Fibroblast of skin of scalp (primary cell): ENCODE measurements at places on chromosomes 6 and 20.

DNA sequence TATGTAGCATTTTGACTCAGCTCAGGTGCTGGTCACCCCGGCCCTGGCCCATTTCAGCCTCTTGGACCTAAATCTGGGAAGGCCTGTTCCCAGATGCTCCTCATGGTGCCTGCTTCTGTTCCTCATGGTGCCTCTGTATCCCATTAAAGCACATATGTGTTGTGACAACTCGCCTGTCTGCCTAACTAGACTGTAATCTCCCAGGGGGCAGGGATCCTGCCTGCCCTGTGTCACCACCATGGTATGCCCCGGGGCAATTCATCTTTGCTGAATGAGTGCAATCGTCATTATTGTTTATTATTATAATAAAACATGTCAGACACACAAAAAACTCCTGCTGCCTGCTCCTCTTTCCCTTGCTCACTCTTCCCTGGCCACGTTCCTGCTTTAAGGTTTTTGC lies 62.0 kb downstream of the ZFP64 start:
- peak; percentile 58 for DNase-seq

GRCh38 chr6:166560222-166560621 lies 26.3 kb downstream of the RAMACL start:
- DNase-seq, result no peak

- DNase-seq, result peak; percentile 36
Observed at GRCh38 chr6:81751388-81752083, 945 bp downstream of the TENT5A start.

DNA sequence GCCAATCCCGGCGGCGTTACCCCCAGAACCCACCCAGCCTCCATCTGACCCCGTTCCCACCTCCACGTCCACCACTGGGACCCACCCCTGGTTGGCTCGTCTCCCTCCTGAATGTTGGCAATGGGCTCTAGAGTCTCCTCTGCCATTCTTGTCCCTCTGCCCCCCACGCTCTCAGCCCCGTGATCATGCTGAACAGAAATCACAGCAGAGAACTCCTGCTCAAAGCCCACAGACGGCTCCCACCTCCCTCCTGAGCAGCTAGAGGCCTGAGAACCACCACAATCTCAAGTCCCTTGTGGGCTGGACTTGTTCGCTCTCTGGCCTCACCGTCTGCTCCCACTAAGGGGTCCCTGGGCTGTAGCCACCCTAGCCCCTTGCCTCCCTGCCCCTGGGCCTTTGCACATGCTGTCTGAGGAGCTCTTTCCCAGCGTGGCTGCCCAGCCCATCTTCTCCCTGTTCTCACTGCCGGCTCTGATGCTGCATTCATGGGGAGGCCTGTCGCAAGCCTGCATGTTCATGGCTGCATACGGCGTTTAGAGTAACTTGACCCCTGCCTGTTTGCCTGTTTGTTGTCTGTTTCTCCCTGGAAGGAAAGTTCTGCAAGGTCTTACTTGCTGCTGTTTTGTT lies 11.2 kb upstream of the FRMD1 start:
- no peak for DNase-seq

- DNase-seq, result no peak
Observed at GRCh38 chr6:62229231-62229630, 56.8 kb downstream of the KHDRBS2 start.

DNA sequence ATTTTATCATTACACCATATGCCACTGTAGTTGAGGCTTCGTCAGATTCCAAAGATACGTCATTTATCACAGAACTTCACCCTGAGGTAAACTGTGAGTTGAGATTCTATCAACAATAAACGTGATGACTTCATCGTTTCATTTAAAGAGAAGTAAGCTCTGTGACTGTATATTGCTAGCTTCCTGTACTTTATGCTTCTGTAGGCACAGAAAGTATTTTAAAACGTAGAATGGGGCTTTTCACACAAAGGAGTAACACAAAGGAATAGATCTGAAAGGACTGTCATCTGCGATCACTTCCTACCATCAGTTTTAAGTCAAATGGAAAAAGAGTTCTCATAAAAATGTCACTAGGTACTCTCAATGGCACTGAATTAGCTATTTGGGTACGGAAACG lies 234.4 kb upstream of the MCHR2 start:
- DNase-seq, result no peak

- DNase-seq, result peak; percentile 97
Observed at GRCh38 chr6:149026530-149026942, 279.7 kb downstream of the UST start.

- no peak for DNase-seq
Observed at GRCh38 chr6:83574783-83575182, 62.4 kb downstream of the PRSS35 start.

DNA sequence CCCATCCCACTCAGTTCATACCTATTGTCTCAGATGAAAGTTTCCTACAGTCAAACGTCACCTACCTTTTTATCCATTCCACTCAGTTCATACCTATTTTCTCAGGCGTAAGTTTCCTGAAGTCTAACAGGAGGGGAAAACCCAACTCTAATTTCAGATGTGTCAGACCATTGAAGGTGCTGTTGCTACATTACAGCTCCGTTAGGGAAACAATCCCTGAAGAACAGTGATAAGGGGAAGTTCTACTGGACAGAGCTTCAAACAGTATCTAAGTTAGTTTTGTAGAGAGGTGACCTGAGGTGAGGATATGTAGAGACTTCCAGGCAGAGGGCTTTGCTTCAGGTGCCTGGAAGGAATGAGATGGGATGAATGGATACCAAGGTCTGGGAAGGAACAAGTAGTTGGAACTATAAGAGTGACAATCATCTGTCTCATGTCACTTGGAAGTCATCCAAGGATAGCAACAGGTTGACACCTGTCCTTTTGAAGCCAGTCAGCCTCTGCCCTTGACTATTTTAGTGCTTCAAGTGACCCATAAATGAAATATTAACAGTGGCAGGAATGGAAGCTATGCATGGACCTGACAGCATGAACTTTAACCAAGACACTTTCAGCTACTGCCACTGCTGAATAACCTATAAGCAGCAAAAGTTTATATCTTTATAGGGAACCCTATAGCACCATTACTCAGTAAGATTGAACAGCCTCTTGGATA lies 191.6 kb upstream of the MOCS1 start:
- DNase-seq, result no peak

- peak; percentile 12 for DNase-seq
Observed at GRCh38 chr20:24768201-24768636, 180.8 kb upstream of the CST7 start.

DNA sequence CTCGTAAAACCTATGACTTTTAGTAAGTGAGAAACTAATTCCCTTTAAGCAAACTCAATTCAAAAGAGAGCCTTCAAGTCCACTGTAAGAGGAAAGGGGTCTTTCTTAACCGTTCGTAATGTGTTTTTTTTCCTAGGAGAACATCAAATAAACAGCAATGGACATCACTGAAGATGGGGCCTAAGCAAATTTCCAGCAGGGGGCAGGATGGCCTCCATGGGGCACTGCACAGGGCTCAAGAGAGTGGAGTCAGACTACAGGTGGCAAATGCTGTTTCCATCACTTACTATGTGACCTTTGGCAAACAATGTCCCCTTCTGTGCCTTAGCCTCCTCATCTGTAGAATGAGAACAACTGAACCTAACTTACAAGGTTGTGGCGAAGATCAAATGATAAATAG lies 88.7 kb downstream of the ARHGAP18 start:
- no peak for DNase-seq

DNA sequence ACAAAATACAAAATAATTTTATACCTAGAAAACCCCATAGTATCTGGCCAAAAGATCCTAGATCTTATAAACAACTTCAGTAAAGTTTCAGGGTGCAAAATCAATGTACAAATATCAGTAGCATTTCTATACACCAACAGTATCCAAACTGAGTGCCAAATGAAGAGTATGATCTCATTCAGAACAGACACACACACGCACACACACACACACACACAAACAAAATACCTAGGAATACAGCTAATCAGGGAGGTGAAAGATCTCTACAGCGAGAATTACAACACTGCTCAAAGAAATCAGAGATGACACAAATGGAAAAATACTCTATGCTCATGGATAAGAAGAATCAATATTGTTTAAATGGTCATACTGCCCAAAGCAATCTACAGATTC lies 49.2 kb downstream of the TOMM6 start:
- no peak for DNase-seq

DNA sequence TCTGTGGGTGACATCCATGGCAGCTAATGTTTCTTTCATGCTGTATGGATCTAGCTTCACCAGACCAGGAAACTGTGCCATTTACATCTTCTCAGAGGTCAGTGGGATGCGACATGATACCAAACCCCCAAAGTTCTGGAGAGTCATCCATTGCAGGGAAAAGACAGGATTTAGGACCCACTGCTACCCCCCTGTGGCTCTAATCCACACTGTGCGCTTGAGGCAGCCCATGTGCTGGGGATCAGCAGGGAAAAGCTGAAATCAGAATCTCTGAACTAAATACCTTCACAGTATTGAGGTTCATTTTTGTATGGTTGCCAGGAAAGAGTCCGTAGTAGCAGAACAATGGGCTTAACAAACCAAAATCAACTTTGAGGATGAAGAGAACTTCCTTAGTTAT lies 164.4 kb downstream of the TMEM242 start:
- DNase-seq, result no peak

- DNase-seq, result peak; percentile 28
Observed at GRCh38 chr20:9021699-9022098, 47.2 kb upstream of the PLCB4 start.

GRCh38 chr6:106488494-106489370 lies 128.2 kb downstream of the CRYBG1 start:
- DNase-seq, result peak; percentile 67

GRCh38 chr6:56620229-56620868 lies 22.3 kb downstream of the DST start:
- no peak for DNase-seq

DNA sequence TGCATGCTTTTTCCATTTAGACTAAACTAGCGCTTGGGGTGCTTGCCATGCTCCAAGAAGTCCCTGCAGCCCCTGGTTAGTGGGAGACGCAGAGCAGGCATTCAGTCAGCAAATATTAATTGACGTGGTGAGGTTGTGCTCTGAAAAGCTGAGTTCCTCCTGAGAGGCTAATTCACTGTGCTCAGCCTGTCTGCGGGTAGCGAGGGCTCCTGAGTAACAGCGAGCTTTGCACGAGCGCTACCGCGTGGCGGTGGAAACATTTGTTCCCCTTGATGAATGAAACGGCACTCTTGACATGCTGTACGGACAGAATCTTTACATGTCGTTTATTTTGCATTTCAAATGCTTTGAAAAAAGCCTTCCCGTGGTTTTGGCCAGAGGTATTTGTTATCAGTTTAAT lies 170.6 kb upstream of the AGPAT4 start:
- peak; percentile 52 for DNase-seq

GRCh38 chr6:107386340-107386739 lies 73.0 kb downstream of the PDSS2 start:
- peak; percentile 44 for DNase-seq

DNA sequence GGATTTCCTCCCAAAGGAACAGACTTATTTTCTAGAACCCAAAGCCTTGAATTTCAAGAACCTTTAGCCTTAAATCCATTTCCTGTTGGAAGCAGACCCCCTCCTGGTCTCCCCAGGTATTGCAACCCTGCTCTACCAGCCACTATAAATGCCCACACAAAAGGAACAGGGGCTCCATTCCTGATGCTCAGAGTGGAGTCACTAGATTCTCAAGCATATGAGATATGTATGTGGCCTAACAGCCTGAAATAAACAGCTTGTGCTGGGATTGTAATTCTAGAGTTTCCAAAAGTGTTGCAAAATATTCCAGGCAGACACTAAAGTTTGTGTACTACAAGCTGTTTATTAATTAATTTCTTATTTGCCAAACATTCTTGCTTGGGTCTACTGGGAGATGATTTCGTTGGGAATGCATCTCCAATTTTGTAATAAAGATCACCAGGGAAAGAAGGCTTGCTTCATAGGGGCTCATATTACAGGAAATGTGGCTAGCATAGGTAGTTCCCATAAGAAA lies 44.8 kb downstream of the RIPOR3 start:
- peak; percentile 43 for DNase-seq

GRCh38 chr20:36881331-36881730 lies 5.4 kb downstream of the TLDC2 start:
- DNase-seq, result no peak

GRCh38 chr6:34872332-34872731 lies 15.5 kb downstream of the TAF11 start:
- DNase-seq, result no peak

- DNase-seq, result no peak
Observed at GRCh38 chr6:3353213-3353903, 94.6 kb downstream of the PSMG4 start.

DNA sequence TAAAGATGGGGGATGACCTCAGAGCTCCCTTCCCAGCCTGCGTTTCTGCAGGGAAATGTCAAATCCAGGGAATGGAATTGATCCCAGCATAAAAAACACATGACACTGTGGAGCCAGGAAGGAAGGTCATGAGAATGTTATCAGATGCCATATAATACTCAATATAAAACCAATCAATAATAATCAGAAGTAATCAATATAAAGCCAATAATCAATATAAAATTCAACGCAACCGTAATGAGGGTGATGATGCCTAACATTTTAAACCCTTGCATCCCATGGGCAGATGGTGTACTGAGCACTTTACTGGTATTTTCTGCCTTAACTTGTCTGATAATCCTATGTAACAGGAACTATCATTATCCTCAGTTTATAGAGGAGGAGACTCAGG lies 30.1 kb upstream of the SULF2 start:
- no peak for DNase-seq

DNA sequence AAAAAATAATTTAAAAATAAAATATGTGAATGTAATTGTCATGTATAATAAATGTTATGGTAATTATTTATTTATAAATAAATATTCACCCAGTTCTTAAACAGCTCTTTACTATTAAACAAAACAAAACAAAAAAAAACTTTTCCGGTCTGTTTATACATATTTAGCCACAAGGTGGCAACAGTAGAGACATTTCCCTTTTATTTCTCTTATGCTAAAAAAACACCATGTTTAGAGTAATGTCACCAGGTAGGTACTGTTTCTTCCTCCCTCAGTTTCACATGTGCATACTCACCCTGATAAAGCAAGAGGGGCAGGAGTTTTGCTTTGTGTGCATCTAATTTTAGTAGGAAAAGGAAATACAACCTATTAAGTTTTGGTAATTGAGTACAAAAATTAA lies 610.4 kb upstream of the IMPG1 start:
- DNase-seq, result peak; percentile 12
